GM04503 (cell line): ENCODE measurements at places on chromosomes 16 and 17.

DNA sequence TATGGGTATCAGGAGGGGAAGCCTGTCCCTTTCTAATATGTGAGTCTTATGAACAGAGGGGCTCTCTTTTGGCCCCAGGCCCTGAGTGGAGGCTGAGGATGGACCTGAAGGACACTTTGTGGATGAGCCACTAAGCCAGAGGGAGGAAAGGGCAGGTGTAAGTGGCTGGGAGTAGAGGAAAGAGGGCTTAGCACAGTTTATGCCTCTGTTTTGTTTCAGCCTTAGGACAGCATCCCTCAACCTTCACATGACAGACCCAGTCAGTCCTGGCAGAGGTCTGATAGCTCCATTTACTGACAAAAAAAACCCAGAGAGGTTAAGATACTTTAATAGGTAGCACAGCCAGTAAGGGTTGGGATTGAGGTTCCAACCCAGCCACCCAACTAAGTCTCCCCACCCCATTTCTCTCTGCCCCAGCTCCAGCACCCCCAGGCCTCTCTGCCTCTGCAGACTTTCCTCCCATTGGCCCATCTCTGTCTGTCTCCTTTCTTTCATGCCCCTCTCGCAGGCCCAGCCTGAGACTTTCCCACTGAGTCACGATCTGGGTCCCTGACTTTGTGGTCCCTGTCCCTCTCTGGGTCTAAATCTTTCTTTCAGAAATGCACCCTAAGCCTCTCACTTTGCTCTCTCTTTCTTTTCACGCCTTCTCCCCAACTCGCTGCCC is 4.7 kb upstream of the TBX21 start:
- no peak for DNase-seq

DNA sequence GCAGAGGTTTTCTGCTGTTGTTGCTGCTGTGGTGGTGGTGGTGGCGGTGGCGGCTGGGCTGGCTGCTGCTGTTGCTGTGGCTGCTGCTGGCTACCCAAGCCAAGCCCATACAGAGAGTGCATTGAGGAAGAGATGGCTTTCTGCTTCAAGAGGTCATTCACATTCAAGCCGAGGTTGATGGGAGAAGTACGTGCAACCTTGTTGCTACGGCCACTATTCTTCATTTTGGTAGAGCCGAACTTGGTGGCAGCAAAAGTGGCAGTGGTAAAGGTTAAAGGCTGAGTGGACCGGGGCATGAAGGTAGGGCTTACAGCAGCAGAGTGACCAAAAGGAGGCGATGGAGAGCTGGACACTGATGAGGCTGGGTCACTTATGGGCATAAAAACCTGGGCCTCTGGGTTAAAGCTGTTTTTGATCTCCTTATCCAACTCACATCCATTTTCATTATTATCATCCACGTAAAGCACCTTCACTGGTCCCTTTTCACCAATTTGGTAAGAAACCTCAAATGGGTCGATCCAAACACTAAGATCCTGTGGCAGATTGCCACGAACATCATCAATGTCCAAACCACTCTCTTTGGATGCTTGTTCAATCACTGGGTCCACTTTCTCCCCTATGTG is 2.8 kb downstream of the TOB1 start:
- no peak for DNase-seq

DNA sequence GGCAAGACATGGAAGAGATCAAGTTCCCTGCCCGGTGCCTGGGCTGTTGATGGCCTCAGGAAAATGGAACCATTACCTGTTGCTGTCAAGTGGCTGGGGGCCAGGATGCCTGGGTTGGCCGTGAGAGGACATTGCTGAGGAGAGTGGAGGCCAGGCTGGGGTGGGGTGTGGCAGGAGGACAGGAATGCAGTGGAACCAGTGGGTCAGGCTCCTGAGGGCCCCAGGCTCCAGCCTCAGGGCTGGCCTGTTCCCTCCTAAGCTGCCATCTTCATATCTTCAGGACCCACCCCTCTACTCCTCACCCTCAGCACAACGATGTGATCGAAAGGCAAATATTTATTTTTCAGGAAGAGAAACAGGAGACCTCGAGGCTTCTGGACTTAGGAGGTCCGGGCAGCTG is 8.5 kb upstream of the YPEL3 start:
- DNase-seq = no peak

- no peak for DNase-seq
These were observed 4.7 kb downstream of the HOXB2 start for GRCh38 chr17:48540213-48540612.

DNA sequence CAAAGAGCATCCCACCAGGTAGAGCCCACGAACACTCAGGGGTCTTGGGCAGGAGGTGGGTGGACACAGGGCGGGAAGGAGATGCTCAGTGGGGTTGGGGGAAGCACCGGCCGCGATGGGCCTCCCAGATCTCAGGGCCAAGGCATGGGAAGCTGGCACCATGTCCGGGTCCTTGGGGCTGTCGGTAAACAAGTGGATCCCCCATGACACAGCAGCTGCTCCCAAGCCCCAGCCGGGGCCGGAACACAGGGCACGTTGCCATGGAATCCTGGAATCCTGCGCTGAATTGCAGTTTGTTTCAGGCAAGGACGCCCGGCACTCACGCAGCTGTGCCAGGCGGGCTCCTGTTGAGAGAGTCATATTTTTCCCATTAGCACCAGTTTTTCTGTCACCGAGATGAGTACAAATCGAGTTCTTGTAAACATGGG is 23.0 kb upstream of the CHMP6 start:
- DNase-seq = no peak

DNA sequence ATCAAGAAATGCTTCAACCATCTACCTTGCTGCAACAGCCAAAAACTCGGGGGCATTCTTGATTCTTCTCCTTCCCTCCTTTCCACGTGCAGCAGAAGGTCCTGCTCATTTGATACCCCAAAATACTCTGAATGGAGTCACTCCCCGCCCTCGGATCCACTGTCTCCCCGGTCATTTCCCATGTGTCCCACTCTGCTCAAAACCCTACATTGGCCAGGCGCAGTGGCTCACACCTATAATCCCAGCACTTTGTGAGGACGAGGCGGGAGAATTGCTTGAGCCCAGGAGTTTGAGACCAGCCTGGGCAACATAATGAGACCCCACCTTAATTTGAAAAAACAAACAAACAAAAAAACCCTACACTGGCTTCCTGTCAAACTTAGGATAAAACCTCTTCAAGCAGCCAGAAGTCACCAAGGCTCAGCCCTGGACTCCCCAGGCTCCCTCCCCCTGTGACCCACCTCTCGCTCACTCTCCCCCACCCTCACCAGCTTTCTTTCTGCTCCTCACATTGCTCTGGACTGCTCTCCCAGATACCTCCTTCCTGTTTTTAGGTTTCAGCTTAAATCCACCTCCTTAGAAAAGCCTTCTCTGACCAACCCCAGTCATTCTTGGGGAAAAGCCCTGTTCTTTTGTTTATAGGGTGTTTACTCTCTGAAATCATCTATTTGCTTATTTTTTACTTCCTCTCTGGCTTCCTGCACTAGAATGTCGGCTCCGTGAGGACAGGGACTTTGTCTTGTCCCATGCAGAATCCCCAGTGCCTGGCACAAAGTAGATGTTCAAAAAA is 2.8 kb downstream of the SLC13A2 start:
- no peak for DNase-seq

- no peak for DNase-seq
These were observed 188.1 kb upstream of the MPHOSPH6 start for GRCh38 chr16:82358161-82358560.

DNA sequence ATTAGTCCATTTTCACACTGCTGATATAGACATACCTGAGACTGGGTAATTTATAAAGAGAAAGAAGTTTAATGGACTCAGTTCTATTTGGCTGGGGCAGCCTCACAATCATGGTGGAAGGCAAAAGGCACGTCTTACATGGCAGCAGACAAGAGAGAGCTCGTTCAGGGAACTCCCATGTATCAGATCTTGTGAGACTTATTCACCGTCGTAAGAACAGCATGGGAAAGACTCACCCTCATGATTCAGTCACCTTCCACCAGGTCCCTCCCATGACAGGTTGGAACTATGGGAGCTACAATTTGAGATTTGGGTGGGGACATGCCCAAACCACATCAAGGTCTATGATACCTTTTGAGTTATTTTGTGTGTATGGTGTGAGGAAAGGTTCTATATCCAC is 66.9 kb downstream of the METRNL start:
- DNase-seq = no peak
